ENCODE measurements at places on chromosomes 3 and 15.

GRCh38 chr3:44885618-44886017 is 11.2 kb downstream of the TGM4 start:
- DNase-seq, result peak; percentile 87

DNA sequence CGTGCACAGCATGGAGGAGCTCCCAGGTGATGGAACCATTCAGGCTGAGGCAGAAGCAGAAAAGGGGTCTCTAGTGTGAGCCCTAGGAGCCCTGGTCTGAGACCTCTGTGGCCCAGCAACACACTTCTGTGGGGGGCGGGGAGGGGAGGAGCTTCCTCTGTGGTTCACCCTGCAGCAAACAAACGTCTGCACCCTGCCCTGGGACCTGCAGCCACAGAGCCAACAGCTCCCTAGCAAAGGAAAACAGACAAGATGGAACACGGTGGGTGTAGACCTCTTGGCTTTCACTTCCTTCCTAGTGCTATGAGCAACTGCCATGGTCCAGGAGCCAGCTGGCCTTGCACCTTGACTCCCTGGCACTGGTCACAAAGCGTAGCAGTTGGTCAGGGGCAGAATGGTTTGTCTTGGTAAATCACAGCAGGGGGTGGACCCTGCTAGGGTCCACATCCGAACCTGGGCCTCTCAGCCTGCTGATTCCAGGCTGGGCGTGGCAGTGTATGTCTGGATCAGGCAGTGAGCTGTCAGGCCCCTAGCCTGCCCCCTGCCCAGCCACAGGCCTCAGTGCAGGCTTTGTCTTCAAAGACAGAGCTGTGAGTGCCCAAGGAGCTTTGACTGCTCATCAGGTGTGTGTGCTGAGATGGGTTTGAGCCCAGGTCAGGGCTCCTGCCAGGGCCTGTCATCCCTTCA is 6.7 kb downstream of the AMIGO3 start:
- no peak for DNase-seq

DNA sequence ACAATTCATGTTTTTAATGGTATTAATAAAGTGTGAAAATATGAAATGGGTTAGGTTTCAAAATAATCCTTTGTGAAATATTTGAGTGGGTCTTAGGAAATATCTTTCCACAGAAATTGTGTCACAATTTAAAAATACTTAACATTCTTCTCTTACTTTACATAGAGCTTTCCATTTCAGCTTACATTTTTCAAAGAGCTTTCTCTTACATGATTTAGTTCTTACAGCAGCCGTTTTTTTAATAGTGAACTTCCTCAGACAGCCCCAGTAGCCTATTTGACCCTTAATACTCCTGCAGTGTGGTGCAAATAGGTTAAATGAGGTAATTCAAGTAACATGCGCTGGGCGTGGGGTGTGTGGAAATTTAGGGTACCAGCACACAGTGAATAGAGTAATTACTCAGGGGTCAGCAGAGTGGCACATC is 21.8 kb downstream of the P2RY12 start:
- peak; percentile 49 for DNase-seq

DNA sequence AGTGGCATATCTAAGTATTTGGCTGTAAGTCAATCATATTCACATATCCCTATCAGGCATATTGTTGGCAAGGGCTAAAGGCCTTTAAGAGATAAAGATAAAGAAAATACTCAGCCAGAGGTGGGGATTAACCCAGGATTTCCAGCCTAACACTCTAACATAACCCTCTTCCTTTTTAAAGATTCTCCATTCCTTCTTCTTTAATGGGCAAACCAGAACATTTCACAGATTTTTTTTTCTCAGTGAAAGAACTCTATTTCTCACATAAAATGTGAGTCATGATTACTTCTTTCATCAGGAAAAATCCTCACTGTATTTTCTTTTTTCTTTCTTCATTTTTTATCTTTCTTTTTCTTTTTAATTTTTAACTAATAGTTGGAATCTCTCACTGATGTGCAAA is 200.4 kb downstream of the NR1D2 start:
- no peak for DNase-seq

DNA sequence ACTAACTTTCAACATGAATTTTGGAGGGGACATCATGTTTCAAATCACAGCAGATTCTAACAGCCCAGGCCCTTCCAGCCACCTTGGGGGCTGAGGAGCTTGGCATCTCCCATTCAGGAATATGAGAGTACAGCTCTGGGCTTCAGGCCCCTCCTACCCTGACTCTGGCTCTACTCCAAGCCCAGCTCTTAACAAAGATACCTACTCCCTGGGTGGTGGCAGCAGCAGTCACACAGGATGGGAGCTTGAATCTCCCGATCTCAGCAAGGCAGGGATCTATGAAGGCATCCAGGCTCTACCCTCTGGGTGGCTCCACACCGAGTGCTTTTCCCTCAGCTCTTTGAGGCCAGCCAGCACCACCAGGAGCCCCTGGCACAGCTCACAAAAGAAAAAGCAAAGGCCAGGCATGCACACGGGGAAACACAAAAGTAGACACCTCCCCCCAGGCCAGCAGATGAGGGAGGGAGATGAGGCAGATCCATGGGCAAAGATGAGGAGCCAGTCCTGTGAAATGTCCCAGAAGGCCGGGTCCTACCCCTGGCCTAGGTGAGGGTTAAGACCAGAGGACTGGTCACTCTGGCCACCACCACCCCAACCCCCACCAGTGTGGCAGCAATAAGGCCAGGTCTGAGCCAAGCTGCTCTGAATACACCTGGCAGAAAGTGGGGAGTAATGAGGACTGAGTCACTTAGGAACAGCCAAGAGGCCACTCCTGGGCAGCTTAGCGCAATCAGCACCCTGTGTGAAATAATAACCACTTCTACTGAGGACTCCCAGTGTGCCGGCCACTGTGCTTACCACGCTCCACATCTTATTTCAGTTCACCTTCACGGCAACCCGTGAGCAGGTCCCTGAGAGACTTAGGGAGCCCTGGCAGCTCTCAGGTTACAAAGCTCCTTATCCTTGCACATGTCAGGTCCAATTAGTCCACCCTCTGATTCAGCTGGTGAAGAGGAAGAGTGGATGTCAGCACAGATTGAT is 24.3 kb downstream of the PLA2G4F start:
- DNase-seq, result no peak

DNA sequence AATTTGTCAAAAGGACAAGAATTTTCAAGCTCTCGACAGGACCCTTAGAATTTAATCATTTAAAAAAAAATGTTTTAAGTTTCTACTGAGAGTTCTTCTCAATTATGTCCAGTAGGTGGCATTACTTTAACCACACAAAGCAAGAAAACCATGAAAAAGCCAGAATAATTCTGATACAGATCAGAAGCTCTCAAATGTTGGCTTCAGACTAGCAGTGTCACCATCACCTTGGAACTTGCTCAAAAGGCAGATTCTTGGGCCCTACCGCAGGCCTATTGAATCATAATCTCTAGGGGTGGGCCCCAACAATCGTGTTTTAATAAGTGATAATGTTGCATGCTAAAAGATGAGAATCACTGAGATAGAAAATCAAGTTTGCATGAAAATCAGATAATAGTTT is 99.5 kb upstream of the KCNMB2 start:
- peak; percentile 78 for DNase-seq

GRCh38 chr3:184419171-184419570 is 39.3 kb downstream of the CHRD start:
- DNase-seq, result no peak

DNA sequence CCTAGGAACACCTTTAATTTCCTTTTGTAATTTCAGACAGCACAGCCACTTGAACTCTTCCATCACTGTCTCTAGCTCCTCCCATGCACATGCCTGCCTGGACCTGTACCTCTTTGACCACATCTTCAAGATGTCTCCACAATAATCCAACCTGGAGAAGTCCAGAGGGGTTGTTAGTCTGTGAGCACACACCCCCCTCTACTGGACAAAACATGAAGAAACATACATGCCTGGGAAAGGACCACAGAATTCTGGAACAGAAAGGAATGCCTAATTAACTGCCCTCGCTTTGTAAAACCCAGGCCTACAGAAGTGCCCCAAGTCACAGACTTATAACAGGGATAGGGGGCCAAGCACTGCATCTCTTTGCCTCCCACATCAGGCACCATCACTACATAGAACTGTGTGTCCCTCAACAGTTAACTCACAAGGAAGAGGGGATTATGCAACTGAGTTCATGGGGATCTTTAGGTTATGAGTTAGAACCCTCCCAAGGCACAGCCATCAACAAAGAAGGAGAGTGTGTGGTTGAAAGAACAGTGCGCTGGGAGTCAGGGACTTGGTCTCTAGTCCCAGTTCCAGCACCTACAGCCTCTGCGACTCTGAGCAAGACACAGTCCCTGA is 61.7 kb downstream of the FMN1 start:
- peak; percentile 49 for DNase-seq

- DNase-seq, result no peak
Observed at GRCh38 chr3:5769825-5770224, 582.3 kb downstream of the EDEM1 start.

DNA sequence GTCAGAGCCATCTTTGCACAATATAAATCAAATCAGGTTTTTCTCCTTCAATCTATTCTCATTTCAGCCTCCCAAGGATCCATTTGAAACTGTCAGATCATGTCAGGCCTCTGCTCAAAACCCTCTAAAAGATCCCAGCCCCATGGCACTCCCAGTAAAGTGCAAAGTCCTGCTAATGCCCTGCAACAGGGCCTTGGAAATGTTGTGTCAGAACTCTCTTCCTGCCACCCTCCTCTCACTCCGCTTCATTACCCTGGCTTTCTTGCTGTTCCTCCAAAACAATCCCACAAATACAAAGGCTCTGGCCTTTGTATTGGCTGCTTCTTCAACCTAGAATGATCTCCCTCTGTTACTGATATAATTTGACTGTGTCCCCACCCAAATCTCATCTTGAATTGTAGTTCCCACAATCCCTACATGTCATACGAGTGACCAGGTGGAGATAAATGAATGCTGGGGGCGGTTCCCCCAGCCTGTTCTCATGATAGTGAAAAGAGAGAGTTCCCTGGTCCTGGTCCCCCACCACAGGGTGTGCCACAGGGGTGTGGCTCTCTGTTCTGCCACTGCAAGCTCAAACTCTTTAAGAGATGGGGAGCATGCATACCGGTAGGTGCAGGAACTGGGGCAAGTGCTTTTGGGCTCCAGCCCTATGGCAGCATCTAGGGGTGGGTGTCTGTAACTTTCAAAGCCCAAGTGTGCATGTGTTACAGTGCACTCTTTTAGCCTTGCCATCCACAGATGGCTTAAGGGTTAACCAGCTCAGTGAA is 22.9 kb upstream of the TRA2B start:
- DNase-seq, result no peak

DNA sequence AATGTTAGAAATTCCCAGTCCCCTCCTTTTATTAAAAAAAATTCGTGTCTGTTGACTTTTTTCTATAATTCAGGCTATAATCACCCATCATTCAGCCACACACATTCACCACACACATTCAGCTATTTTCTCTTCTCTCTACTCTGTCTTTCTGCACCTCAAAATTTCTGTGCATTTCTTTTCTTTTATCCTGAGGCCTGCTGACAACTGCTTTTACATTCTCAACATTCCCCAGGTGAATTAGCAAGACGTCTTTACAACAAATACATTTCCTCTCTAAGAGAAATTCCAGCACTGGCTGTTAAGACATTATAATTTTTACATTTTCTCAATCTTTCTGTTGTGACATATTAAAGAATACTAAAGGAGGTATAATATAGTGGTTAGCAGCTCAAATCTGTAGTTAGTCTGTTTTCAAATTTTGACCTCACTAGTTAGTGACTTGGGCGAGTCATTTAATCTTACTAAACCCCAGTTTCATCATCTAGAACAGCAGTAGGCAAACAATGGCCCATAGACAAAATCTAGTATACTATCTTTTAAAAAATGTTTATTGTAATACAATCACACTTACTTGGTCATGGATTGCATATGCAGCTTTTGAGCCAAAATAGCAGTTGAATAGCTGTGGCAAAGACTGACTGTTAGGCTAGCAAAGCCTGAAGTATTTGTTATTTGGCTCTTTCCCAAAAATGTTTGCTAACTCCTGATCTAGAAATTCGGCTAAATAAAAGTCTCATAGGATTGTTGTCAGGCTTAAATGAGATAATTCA is 350.7 kb downstream of the NSUN3 start:
- peak; percentile 88 for DNase-seq

GRCh38 chr15:77187751-77188464 is 117.0 kb upstream of the TSPAN3 start:
- DNase-seq, result peak; percentile 28

- DNase-seq, result no peak
Observed at GRCh38 chr3:112555535-112556170, 6.1 kb downstream of the ATG3 start.

DNA sequence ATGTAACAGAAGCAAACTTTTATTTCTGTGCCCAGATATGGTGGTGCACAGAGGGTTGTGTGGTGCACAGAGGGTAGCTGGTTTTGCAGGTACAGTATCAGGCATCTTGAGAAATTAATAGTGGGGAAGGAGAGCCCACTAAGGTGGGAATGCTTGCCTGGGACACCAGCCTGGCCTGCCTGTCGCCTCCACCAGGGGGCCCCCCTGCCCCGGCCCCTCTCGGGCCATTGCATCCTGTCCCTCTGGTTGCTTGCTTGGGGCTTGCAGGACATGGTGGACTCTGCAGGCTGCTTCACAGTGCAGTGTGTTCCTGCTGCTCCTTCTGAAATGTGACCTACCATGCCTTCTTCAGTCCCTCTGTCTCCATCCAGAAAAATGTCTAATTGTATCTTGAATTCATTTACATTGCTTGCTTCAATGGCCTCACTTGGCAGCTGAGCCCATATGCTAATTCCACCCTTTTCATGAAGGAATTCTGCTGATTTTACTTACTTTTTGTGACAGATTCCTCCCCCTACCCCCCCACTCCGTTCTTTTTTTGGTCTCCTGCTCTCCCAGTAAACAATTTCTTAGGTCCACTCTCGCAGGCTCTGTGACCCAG is 73.6 kb downstream of the EEFSEC start:
- peak; percentile 24 for DNase-seq

DNA sequence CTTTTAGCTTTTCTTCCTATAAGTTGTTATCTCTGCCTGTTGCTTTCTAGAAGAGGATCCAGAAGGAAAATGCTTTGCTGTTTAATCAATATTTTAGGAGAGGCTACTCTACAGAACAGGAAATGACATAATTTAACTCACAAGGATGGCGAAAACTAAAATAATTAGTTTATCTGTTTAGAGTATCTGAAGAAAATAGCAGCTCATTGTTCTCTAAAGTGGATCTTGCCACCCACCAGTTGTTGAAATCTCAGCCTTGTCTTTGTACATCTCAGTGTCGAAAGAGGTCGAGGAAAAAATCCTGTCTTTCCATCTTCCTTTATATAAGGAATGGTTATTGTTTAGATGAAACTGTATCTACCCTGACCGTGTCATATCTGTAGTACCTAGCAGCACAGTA is 126.6 kb downstream of the ZNF609 start:
- no peak for DNase-seq

GRCh38 chr3:171558188-171558696 is 98.0 kb upstream of the TNIK start:
- DNase-seq, result no peak

Data from fibroblast of gingiva (primary cell).